ENCODE measurements at places on chromosomes 3 and 15.

- DNase-seq = no peak
Measured at GRCh38 chr15:49101536-49101935, 53.9 kb downstream of the COPS2 start.

DNA sequence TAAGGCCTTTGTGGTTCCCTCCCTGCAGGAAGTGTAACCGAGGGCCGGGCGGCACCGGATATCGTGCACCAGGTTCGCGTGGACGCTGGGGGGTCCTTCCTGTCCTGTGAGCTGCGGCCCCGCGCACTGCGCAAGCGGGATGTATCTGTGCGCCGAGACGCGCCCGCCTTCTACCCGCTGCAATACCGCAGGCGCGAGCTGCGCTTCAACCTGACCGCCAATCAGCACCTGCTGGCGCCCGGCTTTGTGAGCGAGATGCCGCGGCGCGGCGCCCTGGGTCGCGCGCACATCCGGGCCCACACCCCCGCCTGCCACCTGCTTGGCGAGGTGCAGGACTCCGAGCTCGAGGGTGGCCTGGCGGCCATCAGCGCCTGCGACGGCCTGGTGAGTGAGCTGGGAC lies 35.9 kb downstream of the SAXO2 start:
- DNase-seq = no peak

GRCh38 chr15:74240002-74240568 lies 4.0 kb downstream of the CCDC33 start:
- DNase-seq = no peak

- no peak for DNase-seq
Measured at GRCh38 chr15:98952381-98952803, 55.2 kb downstream of the PGPEP1L start.
